ENCODE measurements at places on chromosomes 1 and 21. TPM values are rescaled to one million over a fixed set of nuclear protein-coding genes. Genes with fewer than 3 reads are reported as not detected.

DNA sequence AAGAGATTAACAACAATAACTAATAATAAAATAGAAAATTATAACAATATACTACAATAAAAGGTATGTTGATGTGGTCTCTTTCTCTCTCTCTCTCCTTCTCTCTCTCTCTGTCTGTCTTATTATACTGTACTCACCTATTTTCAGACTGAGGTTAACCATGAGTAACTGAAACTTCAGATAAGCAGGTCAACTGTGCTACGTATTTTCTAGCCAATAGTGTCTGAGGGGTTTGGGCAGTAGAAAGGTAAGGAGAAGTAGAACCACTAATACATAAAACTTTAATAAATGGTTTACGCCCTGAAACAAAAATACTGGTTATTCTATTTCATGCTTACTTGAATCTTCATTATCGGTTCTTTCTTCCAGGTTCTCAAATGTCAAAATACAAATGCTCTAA is 71.0 kb upstream of the LRRC53 start:
- no peak for DNase-seq

- no peak for DNase-seq
These were observed 737.8 kb upstream of the CXADR start for GRCh38 chr21:16775076-16775475.

- DNase-seq = peak; percentile 83
These were observed 79.6 kb downstream of the ST3GAL3 start for GRCh38 chr1:43786960-43787359.

GRCh38 chr21:35035116-35035515 is 14.0 kb downstream of the RUNX1 start:
- no peak for DNase-seq

The AUNIP gene
- 3.5 TPM for total RNA-seq

The GPR161 gene
- total RNA-seq = 11.3 TPM

Measured in fibroblast of villous mesenchyme (primary cell).